Upper lobe of right lung (tissue), 1 donor: ENCODE measurements at places on chromosomes 12 and 14. TPM values are rescaled to one million over a fixed set of nuclear protein-coding genes. Genes with fewer than 3 reads are reported as not detected.

POTEM gene
- not detected for total RNA-seq

MGP gene
- total RNA-seq: 472 TPM

P2RX2 gene
- total RNA-seq: 0.55 TPM

GSG1 gene
- not detected for total RNA-seq

TMEM52B gene
- 2.3 TPM for total RNA-seq

FAM90A1 gene
- total RNA-seq: 0.43 TPM

EML5 gene
- 2.3 TPM for total RNA-seq

ACSS3 gene
- total RNA-seq: 35.9 TPM

VRK1 gene
- total RNA-seq: 10.2 TPM

CPNE6 gene
- not detected for total RNA-seq

PSMC1 gene
- 75.1 TPM for total RNA-seq

SPIC gene
- not detected for total RNA-seq

FLRT2 gene
- total RNA-seq: 13.3 TPM

BCL11B gene
- total RNA-seq: 2.4 TPM

GRCh38 chr12:7512553-7512952, 9.0 kb upstream of the CD163 start:
- peak; percentile 54 for DNase-seq

GRCh38 chr12:19482551-19483109, 43.3 kb downstream of the AEBP2 start:
- no peak for DNase-seq

GRCh38 chr12:64835901-64836300, 11.5 kb downstream of the TBC1D30 start:
- no peak for DNase-seq

GRCh38 chr12:4690760-4691159, 29.4 kb upstream of the GALNT8 start:
- no peak for DNase-seq

GRCh38 chr12:108879615-108880254, at the start of gene DAO:
Gene DAO, plus strand, starts transcription at chr12:108880092. Its CDS starts 4,915 bp downstream, at chr12:108885007.
- no peak for DNase-seq

DNA sequence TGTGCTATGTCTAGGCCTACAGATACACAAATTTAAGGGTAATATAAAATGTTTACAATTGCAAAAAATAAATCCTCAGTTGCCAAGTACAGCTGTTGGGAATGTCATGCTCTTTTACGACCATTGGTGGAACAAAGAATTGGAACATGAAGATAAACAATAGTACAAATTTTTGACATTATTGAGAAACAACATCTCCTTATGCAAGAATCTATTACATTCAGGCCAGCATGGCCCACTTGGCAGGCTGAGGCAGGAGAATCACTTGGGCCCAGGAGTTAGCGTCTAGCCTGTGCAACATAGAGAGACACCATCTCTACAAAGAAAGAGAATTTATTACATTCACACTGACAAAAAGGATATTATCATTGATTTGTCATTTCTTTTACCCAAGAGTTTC, 135.9 kb upstream of the NTF3 start:
- no peak for DNase-seq

- no peak for DNase-seq
These were observed 38.5 kb downstream of the PPP2R5E start for GRCh38 chr14:63504648-63505047.

GRCh38 chr12:87866578-87867292, 162.5 kb downstream of the C12orf50 start:
- DNase-seq: no peak

- no peak for DNase-seq
These were observed 40.0 kb upstream of the NR1H4 start for GRCh38 chr12:100433701-100434100.

DNA sequence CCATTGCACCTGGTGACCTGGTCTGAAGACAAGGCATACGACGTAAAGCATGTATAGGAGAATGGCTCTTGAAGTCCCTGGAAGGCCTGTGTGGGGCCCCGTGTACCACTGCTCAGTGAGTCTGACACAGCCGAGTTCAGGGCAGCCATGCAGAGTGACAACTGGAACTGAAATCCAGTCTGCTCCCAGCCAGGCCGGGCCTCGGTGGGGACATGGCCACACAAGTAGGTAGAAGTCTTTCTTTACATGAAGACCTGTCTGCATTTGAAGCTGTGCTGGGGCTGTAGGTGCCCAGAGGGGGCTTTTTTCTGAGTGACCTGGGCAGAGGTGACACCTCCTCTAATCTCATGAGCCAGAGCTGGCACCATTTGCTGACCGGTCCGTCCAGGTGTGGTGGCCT, 35.7 kb downstream of the ADGRD1 start:
- DNase-seq: peak; percentile 33

DNA sequence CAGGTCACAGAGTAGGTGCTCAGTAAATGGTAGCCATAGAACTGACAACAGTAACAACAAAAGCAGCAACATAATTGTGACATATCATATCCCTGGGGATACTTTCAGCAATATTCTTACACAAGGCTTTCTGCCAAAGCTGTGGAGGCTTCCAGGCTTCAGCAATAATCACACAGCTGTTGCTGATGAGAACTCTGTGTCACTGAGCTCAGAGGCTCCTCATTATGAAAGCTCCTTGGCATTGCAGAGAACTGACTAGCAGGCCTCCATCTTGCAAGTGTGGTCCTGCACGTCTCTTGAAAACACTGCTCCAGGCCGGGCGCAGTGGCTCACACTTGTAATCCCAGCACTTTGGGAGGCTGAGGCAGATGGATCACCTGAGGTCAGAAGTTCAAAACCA, 97.3 kb upstream of the BTG1 start:
- no peak for DNase-seq

- DNase-seq: no peak
These were observed 101.0 kb downstream of the DERA start for GRCh38 chr12:16012117-16012516.

DNA sequence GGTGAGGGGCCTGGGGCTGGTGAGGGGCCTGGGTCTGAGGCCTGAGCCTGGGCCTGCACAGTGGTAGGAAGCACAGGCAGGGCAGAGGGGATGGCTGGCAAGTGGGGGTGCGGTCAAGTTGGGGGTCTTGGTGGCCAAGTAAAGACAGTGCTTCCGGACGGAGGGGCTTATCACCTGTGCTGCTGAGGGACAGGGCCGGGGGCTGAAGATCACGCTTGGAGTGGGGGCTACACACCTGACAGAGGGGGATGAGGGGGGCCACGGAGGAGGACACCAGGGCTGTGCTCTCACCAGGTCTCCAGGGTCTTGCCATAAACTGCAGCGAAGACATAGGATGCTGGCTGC, 12.2 kb downstream of the TEDC1 start:
- peak; percentile 23 for DNase-seq

GRCh38 chr12:42696406-42697149, 107.0 kb upstream of the PRICKLE1 start:
- DNase-seq: no peak

GRCh38 chr12:107891967-107892366, 117.5 kb downstream of the ASCL4 start:
- no peak for DNase-seq

- DNase-seq: peak; percentile 7
These were observed 880 bp upstream of the FLRT2 start for GRCh38 chr14:85528897-85529631.

DNA sequence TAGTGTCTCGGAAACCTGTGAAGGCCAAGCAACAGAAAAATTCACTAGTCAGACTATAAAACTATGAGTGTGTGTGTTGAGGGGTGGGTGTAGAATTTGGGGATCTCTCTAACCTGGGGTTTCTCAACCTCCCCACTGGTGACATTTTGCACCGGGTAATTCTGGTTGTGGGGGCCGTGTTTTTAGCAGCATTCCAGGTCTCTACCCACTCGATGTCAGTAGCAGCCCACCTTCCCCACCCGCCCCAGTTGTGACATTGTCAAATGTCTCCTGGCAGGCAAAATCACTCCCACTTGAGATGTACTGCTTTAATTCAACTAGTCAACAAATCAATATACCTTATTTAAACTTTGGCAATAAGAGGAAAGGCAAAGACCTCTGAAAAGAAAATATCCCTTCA, 4.1 kb downstream of the GCN1 start:
- DNase-seq: no peak

GRCh38 chr14:75126121-75126544, 715 bp downstream of the NEK9 start:
- DNase-seq: no peak

- DNase-seq: peak; percentile 58
These were observed 1.9 kb upstream of the HOXC5 start for GRCh38 chr12:54030889-54031471.

DNA sequence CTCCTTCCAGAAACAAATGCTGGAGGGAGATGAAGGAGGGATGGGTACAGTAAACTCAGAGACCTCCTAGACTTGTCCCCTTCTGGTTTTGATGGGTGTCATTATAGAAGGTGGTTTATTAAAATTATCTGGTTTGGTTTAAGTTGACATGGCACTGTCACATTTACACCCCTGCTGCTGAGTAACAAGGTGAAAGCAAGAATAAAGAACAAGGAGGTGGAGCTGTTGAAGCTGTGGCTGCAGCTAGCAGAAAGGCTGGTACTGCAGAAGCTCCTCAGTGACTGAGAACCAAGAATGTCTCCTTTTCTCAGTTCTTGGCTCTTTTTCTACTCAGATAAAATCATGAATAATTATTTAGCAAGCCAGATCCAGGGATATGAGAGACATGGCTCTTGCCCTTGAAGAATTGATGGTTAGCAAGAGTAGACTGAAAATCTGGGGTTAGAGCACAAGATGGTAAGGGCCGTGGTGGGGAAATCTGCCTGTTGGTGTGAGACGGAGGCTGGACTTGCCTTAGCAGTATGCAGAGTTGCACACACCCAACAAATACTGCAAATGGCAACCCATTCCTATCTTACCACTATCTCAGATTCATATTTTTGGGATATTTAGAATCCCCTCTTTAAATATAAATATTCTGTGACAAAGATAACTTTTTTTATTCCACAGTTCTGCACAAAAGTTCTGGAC, at the start of gene GZMH:
TSS of gene GZMH (minus strand) at position 31 of the 690 bp plus-strand sequence. CDS start 72 bp downstream, outside the sequence.
- no peak for DNase-seq

- DNase-seq: no peak
These were observed 43.5 kb downstream of the NEUROD4 start for GRCh38 chr12:55063291-55063690.

GRCh38 chr12:122965851-122966742, at the start of gene ABCB9:
Gene ABCB9, minus strand, starts transcription at chr12:122966463. Its CDS starts 6,228 bp downstream, at chr12:122960235.
- peak; percentile 98 for DNase-seq

- no peak for DNase-seq
These were observed 51.2 kb upstream of the CAPRIN2 start for GRCh38 chr12:30805959-30806358.

DNA sequence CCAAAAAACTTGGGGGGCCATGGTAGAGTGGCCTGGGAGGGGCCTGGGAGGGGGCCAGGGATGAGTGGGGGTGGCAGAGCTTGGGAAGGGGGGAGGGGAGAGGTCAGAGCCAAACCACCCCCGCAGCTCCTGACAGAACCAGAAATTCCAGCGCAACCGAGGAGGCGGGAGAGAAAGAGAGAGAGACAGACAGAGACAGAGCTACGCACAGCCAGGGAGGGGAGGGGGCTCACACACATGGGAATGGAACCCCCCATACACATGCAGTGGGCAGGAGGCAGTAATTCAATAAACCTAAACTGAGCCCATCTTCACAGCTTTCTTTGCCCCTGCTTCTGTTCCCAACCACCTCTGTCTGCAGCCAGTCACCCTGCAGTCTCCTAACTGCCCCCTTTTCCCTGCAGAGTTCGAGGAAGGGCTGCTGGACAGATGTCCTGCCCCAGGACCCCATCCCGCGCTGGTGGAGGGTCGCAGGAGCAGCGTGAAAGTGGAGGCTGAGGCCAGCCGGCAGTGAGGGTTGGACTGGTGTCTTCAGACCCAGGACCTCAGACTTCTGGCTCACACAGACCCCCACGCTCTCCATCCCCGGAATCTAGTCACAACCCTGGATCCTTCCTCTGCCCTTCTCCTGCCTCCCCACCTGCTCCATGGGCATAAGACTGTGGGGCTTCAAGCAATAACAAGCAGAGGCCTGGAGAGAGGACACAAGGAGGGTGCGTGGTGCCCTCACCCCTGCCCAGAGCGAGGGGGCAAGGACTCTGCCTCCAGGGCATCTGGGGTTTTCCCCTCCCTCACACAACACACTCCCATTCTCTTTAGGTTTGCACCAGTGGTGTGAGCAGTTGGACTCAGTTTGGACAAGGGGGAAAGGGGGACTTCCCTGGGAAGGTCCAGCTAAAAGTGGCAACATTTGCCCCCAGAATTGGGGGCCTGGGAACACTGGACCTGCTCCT, 5.6 kb downstream of the NAB2 start:
- DNase-seq: no peak

GRCh38 chr12:105622220-105622619, 291.7 kb downstream of the C12orf75 start:
- DNase-seq: no peak

DNA sequence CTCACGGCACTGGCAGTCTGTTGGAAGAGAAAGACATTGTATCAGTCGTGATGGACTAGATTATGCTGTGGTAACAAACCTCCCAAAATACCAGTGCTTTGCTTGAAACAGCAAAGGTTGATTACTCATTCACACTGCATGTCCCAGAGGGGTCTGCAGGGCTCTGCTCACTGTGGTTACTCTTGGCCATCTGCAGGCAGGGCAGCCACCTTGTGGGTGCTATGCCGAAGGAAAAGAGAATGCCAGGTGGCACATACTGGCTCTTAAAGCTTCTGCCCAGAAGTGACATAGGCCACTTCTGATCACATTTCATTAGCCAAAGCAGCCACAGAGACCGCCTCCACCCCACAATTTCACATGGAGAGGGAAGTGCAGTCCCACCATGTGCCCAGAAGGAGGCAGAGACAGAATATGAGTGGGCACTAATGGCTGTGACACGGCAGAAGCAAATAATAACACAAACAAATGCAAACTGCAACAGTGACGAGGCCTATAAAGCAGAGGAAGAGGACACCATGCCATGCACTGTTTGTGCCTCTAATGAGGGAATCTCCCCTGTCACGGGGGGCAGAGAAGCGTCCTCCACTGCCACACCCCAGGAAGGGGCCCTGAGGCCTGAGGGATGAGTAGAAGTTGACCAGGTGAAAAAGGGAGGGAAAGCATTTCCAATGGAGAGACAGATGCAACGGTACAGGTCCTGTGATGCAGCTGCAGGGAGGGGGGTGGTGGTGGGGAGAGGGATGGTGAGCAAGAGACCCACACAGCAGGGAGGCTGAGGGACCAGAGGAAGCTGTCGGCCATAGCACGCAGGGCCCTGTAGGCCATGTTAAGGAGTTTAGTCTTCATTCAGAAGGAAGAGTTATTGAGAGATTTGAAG, 51.7 kb upstream of the KICS2 start:
- DNase-seq: no peak
